ENCODE measurements at places on chromosomes 5 and 9. TPM values are rescaled to one million over a fixed set of nuclear protein-coding genes. Genes with fewer than 3 reads are reported as not detected.
A peak's percentile ranks its signal among the peaks of the same experiment; 100 is the strongest.

- no peaks in the 10 kb centered on the region for H3K4me1 ChIP-seq
- DNase-seq = no peak
- no peaks in the 10 kb centered on the region for H3K36me3 ChIP-seq
- no peak overlapping the region for H3K4me3 ChIP-seq
- H3K27ac ChIP-seq = no peak overlapping the region
Measured at GRCh38 chr9:1550636-1551035, 464.5 kb upstream of the SMARCA2 start.

DNA sequence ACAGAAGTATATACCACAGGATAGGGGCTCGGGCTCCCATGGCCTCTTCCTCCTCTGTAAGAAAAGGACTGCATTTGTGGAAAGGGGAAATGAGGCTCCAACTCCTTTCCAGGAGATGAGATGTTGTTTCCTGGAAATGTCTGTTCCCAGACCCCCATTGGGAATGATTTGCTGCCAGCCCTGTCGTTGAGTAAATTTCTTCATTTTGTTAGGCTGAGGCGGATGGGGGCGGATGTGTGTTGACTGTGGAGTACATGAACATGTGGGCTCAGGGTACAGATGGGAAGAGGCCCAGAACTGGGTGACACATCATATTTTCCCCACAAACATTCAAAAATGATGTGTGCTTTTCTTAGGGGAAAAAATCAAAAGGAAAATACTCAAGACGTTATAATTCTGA lies 28.8 kb upstream of the TNFAIP8 start:
- H3K4me3 ChIP-seq = no peak overlapping the region
- H3K36me3 ChIP-seq = no peaks in the 10 kb centered on the region
- no peaks in the 10 kb centered on the region for H3K27me3 ChIP-seq
- peaks cover 6% of the 10 kb centered on the region for H3K4me1 ChIP-seq

- H3K36me3 ChIP-seq = no peaks in the 10 kb centered on the region
- H3K4me3 ChIP-seq = no peak overlapping the region
- no peaks in the 10 kb centered on the region for H3K4me1 ChIP-seq
- no peak overlapping the region for H3K27ac ChIP-seq
Measured at GRCh38 chr9:99593610-99594009, 228.1 kb upstream of the NR4A3 start.

- no peaks in the 10 kb centered on the region for H3K4me1 ChIP-seq
- H3K27me3 ChIP-seq = no peaks in the 10 kb centered on the region
- H3K27ac ChIP-seq = 0 out of 2 replicates have a peak overlapping the region, but pooled peaks have one; percentile 10
- no peaks in the 10 kb centered on the region for H3K36me3 ChIP-seq
- DNase-seq = no peak
Measured at GRCh38 chr5:73673161-73673591, 47.2 kb downstream of the ARHGEF28 start.

GRCh38 chr9:35044071-35044470 lies 28.4 kb downstream of the VCP start:
- no peak overlapping the region for H3K4me3 ChIP-seq
- no peaks in the 10 kb centered on the region for H3K36me3 ChIP-seq
- no peak overlapping the region for H3K27ac ChIP-seq
- no peaks in the 10 kb centered on the region for H3K27me3 ChIP-seq
- no peaks in the 10 kb centered on the region for H3K4me1 ChIP-seq
- no peak for DNase-seq

GRCh38 chr9:1939926-1940368 lies 75.2 kb upstream of the SMARCA2 start:
- DNase-seq = no peak
- no peaks in the 10 kb centered on the region for H3K36me3 ChIP-seq
- H3K27me3 ChIP-seq = no peaks in the 10 kb centered on the region

- no peak overlapping the region for H3K27ac ChIP-seq
- no peak overlapping the region for H3K4me3 ChIP-seq
- 0 out of 2 replicates have a peak, but pooled peaks cover 6% of the 10 kb centered on the region for H3K27me3 ChIP-seq
- H3K36me3 ChIP-seq = no peaks in the 10 kb centered on the region
- DNase-seq = no peak
Measured at GRCh38 chr9:126927419-126927818, 12.8 kb downstream of the RALGPS1 start.

- no peaks in the 10 kb centered on the region for H3K4me1 ChIP-seq
- H3K36me3 ChIP-seq = no peaks in the 10 kb centered on the region
Measured at GRCh38 chr5:124783794-124784193, 37.4 kb upstream of the ZNF608 start.

DNA sequence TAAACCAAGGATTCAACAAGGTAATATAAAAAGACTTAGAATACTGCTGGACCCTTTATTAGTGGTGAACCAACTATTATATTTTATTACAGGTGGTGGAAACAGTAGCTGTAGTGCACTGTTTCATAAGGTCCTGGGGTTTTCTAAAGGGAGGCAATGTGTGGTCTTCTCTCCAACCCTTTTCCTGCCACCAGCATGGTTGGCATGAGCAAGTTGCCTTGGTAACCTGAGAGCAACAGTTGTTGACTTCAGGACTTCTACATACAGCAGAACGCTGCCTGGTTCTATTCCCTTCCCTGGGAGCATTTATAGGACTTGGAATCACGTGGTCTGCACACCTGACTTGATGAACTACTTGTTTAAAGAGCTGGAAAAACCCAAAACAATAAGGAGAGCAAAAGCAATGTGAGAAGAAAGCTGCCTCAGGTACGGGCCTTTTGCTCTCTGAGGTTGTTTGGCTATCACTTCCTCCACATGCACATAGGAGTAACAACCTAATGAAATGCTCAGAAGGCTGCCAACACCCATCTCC lies 81.1 kb upstream of the RAI14 start:
- no peak for DNase-seq
- no peaks in the 10 kb centered on the region for H3K36me3 ChIP-seq
- no peak overlapping the region for H3K4me3 ChIP-seq
- peaks cover 3% of the 10 kb centered on the region for H3K4me1 ChIP-seq
- no peaks in the 10 kb centered on the region for H3K27me3 ChIP-seq

DNA sequence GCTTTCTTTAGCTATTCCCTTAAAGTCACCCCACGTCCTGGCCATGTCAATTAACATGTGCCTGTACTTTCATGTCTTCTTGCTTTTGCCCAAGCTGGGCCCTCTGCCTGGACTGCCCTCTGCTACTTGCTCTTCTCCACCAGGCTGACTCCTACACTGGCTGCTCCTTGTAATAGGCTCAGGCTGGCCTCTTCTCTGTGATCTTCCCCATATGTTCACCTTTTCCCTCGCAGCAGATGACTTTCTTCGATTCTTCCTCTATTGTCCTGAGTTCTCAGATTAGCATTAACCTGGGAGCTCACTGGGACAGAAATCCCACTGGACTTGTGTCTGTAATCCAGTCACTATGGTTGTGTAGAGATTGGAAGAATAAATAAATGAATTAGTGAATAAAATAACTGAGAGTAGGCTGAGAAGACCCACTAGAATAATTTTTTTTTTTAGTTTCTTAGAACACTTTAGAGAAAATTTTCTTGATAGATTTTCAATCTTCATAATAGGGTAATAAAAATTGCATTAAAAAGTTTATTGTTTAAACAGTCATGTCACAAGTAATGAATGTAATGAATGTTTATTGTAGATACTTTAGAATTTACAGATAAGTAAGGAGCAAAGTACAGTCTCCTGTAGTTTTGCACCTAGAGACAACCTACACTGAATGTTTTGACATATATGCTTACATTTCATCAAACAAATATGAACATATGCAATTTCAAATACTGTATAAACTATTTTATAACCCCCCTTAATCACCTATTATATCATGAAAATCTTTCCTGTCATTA lies 47.4 kb upstream of the TNFSF15 start:
- H3K27me3 ChIP-seq = no peaks in the 10 kb centered on the region
- no peaks in the 10 kb centered on the region for H3K4me1 ChIP-seq
- DNase-seq = no peak
- H3K4me3 ChIP-seq = no peak overlapping the region
- no peak overlapping the region for H3K27ac ChIP-seq
- no peaks in the 10 kb centered on the region for H3K36me3 ChIP-seq

- H3K27me3 ChIP-seq = no peaks in the 10 kb centered on the region
- no peaks in the 10 kb centered on the region for H3K36me3 ChIP-seq
- H3K4me1 ChIP-seq = no peaks in the 10 kb centered on the region
- no peak overlapping the region for H3K27ac ChIP-seq
- DNase-seq = no peak
Measured at GRCh38 chr5:14896131-14896530, 24.6 kb upstream of the ANKH start.

DNA sequence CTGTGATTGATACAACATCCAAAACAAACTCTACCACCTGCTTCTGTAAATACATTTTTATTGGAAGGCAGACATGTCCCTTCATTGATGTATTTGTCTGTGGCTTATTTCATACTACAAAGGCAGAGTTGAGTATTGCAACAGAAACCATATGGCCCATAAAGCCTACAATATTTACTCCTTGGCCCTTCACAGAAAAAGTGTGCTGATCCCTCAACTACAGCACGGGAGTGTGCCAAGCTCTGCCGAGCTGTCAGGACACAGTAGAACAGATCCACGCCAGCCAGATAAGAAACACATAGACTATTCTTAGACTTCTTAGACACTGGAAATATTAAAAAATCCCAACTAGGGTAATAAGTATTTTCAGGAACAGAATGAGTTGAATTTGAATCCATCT lies 13.2 kb downstream of the TICAM2 start:
- DNase-seq = no peak
- no peaks in the 10 kb centered on the region for H3K4me1 ChIP-seq
- no peaks in the 10 kb centered on the region for H3K36me3 ChIP-seq
- H3K27me3 ChIP-seq = no peaks in the 10 kb centered on the region

- no peaks in the 10 kb centered on the region for H3K36me3 ChIP-seq
- no peaks in the 10 kb centered on the region for H3K27me3 ChIP-seq
- H3K27ac ChIP-seq = no peak overlapping the region
- no peak for DNase-seq
- no peaks in the 10 kb centered on the region for H3K4me1 ChIP-seq
- no peak overlapping the region for H3K4me3 ChIP-seq
Measured at GRCh38 chr9:33431420-33431819, 16.0 kb downstream of the AQP3 start.

- H3K36me3 ChIP-seq = no peaks in the 10 kb centered on the region
- H3K27ac ChIP-seq = no peak overlapping the region
- H3K4me1 ChIP-seq = peaks cover 23% of the 10 kb centered on the region
- no peak overlapping the region for H3K4me3 ChIP-seq
Measured at GRCh38 chr9:130181678-130182380, 9.6 kb downstream of the NCS1 start.

DNA sequence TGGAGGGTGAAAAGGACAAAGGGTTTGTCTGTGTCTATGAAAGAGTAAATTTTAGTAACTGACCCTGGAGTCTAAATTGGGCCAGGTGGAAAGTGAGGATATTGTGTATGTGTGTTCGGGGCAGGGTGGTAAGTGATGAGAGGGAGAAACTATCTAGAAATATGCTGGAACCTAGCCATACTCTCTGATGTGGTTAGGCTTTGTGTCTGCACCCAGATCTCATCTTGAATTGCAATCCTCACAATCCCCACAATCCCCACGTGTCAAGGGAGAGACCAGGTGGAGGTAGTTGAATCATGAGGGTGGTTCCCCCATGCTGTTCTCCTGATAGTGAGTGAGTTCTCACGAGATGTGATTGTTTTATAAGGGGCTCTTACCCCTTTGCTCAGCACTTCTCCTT lies 60.6 kb downstream of the COMMD10 start:
- no peak overlapping the region for H3K27ac ChIP-seq
- no peak for DNase-seq
- H3K4me3 ChIP-seq = no peak overlapping the region
- H3K36me3 ChIP-seq = no peaks in the 10 kb centered on the region
- H3K27me3 ChIP-seq = no peaks in the 10 kb centered on the region

DNA sequence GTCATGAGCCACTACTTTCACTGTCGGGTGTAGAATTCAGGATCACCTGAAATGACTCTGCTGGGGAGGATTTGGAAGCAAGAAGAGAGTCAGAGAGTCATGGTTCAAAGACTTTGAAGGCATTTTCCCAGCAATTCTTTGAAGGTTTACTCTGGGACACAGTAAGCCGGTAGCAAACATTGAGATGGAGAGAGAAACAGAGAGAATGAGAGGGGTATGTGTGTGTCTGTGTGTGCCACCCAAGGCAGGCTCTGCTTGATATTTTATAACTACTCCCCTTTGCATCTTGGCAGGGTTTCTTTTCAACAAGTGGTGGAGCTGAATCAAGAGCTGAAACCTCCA lies 89.8 kb downstream of the ANKRD55 start:
- no peak for DNase-seq
- no peaks in the 10 kb centered on the region for H3K27me3 ChIP-seq
- no peak overlapping the region for H3K27ac ChIP-seq
- H3K4me1 ChIP-seq = no peaks in the 10 kb centered on the region
- no peak overlapping the region for H3K4me3 ChIP-seq
- no peaks in the 10 kb centered on the region for H3K36me3 ChIP-seq

DNA sequence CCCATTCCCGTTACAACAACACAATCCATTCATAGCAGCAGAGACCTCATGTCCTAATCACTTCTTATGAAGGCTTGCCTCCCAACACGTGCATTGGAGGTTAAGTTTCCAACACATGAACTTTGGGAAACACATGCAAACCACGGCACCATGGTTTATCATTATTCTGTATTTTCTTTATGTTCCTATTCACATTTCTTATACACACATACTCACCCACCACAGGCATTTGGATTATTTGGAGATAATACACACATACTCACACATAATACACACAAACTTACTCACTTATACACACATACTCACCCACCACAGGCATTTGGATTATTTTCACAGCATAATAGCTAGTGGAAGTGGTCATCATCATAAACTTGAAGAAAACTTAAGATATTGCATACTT lies 75.6 kb downstream of the C7 start:
- no peaks in the 10 kb centered on the region for H3K4me1 ChIP-seq
- no peaks in the 10 kb centered on the region for H3K27me3 ChIP-seq
- H3K4me3 ChIP-seq = no peak overlapping the region
- no peak for DNase-seq
- no peak overlapping the region for H3K27ac ChIP-seq

DNA sequence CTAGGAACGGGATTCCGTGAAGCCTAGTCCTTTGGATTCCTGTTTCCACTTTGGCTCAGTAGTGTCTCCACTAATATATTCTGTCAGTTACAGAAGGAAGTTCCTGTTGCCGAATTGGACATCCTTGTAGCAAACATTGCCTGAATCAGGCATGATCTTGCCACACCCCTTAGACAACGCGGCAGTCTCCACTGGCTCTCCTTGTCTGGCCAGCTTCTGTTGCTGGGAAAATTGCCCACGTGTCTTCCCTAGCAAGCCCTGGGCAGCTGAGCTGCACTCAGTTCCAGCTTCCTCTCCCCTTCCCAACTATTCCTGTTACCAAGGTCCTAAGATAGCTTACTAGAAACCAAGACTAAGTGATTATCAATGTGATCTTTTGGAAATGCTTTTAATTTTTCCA lies 316.6 kb upstream of the RIOK2 start:
- DNase-seq = no peak
- no peaks in the 10 kb centered on the region for H3K4me1 ChIP-seq
- H3K27me3 ChIP-seq = no peaks in the 10 kb centered on the region
- H3K36me3 ChIP-seq = no peaks in the 10 kb centered on the region

GRCh38 chr5:3452622-3453021 lies 143.0 kb upstream of the IRX1 start:
- H3K36me3 ChIP-seq = no peaks in the 10 kb centered on the region
- H3K4me1 ChIP-seq = no peaks in the 10 kb centered on the region
- DNase-seq = no peak
- no peak overlapping the region for H3K4me3 ChIP-seq
- H3K27me3 ChIP-seq = no peaks in the 10 kb centered on the region
- no peak overlapping the region for H3K27ac ChIP-seq

The GZMA gene
- not detected for total RNA-seq

The GLIPR2 gene
- total RNA-seq = 7.9 TPM

The GLRA1 gene
- not detected for total RNA-seq

The NOXA1 gene
- 0.55 TPM for total RNA-seq

The PKD2L2 gene
- not detected for total RNA-seq

The HMCN2 gene
- total RNA-seq = 9.1 TPM

The C5orf52 gene
- total RNA-seq = not detected

The C8G gene
- total RNA-seq = not detected

The NUTM2F gene
- not detected for total RNA-seq

The ADCY2 gene
- total RNA-seq = 131 TPM

The ZNF608 gene
- 40.8 TPM for total RNA-seq
